ENCODE measurements at places on chromosomes 6 and 20.

- no peak for DNase-seq
Measured at GRCh38 chr6:15930207-15930606, 198.7 kb upstream of the MYLIP start.

DNA sequence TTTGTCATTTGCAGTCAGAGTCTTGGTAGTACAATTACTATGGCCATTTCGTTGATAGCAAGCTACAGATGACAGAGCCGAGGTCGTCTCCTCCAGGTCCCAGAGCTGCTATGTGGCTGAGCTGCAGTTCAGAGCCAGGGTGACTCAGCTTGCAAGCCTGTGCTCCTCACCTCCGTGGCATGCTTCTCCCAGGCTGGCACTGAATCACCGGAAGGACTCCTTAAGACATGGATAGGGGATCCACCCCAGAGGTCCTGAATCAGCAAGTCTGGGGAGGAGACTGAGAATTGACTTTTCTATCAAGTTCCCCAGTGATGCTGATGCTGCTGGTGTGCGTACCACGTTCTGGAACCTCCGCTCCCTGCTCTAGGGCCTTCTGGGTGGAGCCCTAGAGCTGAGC lies 291.2 kb downstream of the CDH26 start:
- no peak for DNase-seq

- DNase-seq: no peak
Measured at GRCh38 chr20:1926237-1926636, 31.0 kb downstream of the SIRPA start.

- no peak for DNase-seq
Measured at GRCh38 chr6:122713138-122713537, 66.4 kb upstream of the FABP7 start.

- no peak for DNase-seq
Measured at GRCh38 chr20:7744411-7744810, 195.8 kb downstream of the HAO1 start.

DNA sequence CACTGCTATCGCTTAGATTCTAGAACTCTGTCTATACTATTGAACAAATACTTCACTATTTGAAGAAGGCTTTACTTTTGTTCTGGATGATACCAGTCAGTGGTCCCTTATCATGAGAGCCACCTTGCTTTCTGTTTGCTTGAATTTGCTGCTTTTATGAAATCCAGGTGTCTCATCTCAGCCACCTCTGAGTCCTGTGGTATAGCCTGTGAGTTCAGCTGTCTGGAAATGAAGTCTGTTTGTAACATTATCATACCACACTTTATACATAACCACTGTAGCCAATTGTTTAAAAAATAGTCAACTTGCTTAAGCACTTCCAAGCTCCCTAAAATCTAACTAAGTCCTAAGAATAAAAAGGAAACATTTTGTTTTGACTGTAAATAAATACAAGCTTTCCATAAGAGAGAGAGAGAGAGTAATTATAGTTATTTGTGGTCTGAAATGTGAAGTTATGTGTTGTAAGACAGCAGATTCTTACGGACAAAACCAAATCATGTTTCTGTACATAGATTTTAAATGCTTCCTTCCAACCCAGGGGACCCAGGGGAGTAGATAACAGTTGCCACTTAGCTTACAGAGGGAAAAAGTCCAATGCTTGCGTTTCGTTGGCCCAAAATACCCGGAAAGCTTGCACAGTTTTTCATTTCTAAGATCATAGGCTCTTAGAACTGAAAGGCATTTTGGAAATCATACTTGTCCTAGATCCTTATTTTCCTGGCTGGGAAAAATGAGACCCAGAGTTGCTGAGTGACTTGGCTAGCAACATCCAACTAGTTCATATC lies 1107.8 kb upstream of the FLRT3 start:
- DNase-seq: no peak

- peak; percentile 10 for DNase-seq
Measured at GRCh38 chr6:46217671-46218131, 46.9 kb upstream of the ENPP5 start.

DNA sequence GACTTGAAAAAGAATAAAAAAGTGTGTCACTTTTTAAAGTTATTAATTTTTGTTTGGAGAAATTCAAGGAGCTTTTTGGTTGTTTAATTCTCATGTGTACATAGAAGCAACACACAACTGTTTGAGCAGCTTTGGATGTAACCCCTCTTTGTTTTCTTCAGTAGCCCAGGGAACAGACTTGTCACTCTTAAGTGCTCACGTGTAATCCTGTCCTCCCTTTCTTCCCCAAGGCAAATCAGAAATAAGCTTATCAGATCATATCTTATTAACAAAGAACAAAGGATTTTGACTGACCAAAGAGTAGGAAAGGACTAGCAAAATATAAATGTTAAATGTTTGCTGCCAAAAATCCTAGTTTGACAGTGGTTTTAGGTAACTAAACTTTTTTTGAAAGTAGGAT lies 7.3 kb upstream of the FLRT3 start:
- no peak for DNase-seq

DNA sequence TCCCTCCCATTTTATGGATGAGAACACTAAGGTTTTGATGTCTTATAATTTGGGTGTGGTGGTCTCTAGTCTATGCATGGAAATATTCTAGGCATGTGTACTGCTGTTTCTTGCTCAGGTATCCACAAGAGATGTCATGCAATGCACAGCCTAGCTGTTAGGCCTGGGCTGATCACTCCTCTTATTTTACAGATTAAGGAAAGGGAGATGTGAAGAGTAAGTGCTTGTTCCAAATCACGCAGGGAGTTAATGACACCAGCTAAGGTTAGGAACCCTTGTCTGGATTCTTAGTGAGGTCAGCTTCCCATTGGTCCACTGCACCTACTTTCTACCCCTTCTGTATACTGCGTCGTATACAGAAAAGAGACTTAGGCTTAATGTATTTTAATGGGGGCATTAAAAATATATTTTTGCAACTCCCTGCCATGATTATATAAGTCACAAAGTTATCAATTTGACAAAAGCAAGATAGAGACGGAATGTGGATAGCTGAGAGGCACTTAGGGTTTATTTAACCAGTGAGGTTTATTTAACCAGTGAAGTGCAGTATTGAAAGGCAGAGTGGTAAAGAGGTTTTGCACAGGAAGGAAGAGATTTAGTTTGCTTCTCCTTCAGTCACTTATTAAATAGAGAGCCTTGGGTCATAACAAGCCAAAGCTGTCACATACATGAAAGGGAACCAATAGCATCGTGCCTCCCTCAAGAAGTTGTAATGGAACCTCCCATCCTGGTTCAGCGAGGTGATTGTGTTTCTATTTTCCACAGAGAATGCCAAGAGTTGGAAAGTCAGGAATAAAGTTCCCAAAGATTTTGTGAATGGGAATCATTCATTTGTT lies 95.0 kb upstream of the FAM184A start:
- no peak for DNase-seq

DNA sequence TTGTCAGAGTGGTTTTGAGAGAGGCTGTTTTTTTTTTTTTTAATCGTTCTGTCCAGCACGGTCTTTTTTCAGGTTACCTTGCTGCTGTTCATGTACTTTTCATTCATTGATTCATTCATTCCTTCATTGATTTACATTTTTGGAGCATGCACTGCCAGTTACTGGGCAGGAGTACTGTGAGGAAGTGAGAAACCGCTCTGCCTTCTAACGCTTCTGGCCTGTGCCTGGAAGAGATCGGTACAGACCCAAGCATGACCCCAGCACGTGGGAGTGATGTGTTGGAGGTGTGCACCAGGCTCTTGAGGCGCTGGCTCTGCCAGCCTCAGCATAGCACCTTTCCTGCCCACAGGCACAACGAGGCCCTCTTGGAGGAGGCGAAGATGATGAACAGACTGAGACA lies 9.1 kb downstream of the RIPK1 start:
- no peak for DNase-seq

- DNase-seq: peak; percentile 2
Measured at GRCh38 chr6:19210849-19211590, 626.1 kb upstream of the ID4 start.

- DNase-seq: peak; percentile 50
Measured at GRCh38 chr6:146913842-146914488, 290.3 kb upstream of the STXBP5 start.

GRCh38 chr20:9235518-9235917 lies 166.6 kb downstream of the PLCB4 start:
- DNase-seq: no peak

DNA sequence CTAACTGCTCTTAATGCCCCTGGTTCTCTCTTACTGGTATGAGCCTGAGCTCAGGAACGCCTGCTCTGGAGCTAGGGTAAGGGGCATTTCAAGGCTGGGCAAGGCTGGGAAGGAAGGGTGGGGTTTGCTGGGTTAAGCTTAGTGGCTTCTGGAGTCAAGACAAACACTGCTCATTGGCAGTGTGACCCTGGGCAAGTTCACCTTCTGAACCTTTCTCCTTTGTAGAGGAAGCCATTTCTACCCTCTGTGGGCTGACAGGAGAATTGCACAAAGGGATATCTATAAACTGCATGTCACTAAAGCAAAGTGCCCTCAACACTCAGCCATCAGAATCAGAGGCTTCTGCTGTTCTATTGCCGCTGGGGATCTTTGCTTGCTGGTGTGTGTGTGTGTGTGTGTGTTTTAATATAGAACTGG lies 20.3 kb upstream of the LRRN4 start:
- peak; percentile 2 for DNase-seq

- DNase-seq: no peak
Measured at GRCh38 chr6:90892271-90892670, 305.4 kb upstream of the MAP3K7 start.

GRCh38 chr20:25457886-25458680 lies 50.6 kb downstream of the GINS1 start:
- no peak for DNase-seq

GRCh38 chr20:11447371-11448100 lies 470.2 kb upstream of the BTBD3 start:
- DNase-seq: no peak

DNA sequence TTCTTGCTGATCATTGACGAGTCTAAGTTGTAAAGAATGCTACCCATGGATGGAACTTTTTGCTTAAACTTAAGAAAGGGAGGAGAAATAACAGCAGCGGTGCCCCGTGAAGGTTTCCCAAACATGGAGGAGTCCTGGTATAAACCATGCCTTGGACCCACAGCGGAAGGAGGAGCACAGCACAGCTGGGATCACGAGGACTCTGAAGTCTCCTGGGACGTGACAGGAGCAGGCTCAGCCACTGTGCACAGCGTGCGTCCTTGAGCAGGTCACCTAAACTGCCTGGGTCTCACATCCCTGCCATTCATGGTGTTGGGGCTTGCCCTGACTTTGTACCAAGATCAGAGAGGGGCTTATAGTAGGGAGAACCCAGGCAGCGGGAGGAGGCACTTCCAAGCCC lies 56.1 kb upstream of the UNC93A start:
- DNase-seq: no peak

DNA sequence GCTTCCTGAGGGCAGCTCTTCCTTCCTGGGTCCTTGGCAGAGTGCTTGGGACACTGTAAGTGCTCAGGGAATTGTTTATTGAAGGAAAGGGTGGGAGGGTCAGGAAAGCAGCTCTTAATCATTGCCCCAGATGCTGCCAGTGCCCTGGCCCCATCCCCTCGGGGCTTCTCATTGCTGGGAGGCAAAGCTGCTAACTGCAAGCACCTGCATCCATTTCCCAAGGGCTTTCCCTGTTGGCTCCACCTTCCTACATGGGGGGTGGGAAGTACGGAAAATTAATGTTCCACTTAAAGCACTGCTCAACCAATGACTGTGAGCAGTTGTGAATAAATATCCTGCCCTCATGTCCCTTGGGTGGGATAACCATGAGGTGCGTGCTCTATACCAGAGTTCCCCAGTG lies 56.4 kb downstream of the NDUFAF5 start:
- no peak for DNase-seq

GRCh38 chr6:83514466-83514865 lies 2.1 kb downstream of the PRSS35 start:
- DNase-seq: no peak

DNA sequence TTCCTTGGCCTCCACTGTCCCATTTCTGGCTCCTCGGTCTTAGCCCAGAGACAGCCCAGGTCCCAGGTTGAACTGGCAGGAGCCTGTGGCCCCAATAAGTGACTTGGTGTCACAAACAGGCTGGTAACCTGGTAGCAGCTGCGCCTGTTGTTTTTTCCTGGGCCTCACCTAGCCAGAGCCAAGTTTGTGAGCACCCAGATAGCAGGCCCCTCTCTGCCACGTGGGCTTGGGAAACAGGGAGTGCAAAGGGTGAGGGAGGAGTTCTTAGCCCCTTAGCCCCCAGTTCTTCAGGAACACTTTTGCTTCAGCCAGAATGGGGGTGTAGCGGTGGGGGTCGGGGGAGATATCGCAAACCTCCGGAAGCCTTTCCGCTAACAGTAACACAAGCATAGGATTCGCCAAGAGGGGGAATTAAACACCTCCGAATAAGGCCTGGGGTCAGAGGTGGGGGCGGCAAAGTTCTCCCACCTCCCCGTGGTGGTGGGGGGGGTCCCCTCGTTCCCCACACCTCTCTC lies 760 bp downstream of the C6orf132 start:
- no peak for DNase-seq

- DNase-seq: no peak
Measured at GRCh38 chr6:35089216-35089934, 51.8 kb downstream of the TCP11 start.

DNA sequence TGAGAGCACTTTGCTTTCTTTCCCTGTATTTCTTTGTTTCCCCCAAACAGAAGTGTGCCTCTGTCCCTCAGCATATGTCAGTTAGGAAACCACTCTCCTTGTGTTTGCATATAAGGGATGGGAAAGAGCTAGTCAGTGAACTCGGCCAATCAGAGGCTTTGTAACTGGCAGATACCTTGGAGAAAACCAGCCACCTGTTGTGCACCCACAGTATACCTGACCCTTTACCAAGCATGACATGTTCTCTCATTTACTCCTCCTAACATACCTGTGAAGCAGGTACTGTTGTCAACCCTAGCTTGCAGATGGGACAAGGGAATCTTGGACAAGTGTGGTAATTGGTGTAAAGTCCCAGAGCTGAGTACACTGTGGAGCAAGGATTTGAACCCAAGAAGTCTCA lies 96.1 kb upstream of the FAM8A1 start:
- no peak for DNase-seq

- no peak for DNase-seq
Measured at GRCh38 chr6:116564311-116564710, 7.0 kb upstream of the RWDD1 start.

DNA sequence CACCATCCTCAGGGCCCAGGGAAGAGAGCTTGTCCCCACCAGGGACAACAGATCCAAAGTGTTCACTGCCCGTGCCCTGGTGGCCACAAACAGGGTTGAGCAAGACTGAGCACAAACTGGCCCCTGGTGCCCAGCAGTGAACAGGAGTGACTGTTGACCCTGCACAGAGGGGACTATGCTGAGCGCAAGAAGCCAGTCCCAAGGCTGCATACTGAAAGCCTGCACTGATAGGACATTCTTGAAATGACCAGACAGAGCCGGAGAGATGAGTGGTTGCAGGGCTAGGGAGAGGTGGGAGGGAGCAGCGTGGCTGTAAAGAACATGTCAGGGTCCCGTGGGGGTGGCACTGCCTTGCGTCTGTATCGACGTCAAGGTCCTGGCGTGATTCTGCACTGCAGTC lies 2.9 kb upstream of the FNDC11 start:
- no peak for DNase-seq

DNA sequence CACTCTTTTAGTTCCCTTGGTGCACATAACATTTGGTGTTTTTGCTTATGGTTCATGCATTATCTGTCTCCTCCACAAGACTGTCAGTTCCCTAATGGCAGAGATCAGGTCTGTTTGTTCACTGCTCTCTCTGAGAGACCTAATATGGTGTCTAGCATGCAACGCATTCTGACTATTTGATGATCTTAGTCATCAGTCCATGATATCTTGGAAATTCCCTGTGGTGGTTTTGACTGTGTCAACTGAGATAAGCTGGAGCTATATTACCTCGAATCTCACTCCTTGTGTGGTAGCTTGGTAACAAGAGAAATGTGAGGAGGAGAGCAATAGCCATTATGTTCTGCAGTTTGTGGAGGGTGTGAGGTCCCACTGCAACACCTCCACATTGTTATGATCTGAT lies 229.8 kb downstream of the FRK start:
- no peak for DNase-seq

Data from activated CD4-positive, alpha-beta T cell treated with anti-CD3 and anti-CD28 coated beads, Interleukin-2, amount 50 U/mL, for 16 hours (primary cell).